Stimulated activated CD8-positive, alpha-beta memory T cell treated with anti-CD3 and anti-CD28 coated beads, Interleukin-15, amount 100 ng/mL, for 1 hour (primary cell): ENCODE measurements at places on chromosomes 3 and 15.

DNA sequence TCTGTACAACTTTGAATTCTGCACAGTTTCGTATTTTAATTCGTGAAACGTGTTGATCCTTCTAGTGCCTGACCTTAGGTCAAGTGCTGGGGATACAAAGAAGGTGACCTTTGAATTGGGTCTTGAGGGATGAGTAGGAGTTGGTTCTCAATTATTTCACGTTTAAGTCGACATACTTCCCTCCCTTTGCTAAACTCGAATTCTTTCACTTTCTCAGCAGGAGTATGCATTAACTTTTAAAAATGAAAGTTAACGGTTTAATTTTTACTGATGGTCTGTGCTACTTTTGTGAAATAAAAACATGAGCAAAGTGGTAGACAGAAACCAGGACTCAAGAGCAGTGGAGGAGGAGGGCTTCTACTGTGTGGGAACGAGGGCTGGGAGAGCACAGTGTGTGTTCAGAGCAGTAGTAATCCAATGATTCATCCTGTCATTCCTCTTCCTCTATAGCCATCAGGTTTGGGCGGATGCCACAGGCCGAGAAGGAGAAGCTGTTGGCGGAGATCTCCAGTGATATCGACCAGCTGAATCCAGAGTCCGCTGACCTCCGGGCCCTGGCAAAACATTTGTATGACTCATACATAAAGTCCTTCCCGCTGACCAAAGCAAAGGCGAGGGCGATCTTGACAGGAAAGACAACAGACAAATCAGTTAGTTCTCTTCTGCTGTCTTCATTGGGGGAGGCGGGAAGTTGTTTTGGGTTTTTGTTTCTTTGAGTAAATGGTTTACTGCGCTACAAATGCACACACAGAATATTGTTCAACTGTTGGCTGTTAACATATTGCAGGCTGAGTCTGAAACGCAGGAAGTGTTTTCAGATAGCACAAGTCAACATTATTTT, 78.6 kb upstream of the TSEN2 start:
- no peak for DNase-seq

GRCh38 chr3:87260270-87260669, 16.1 kb downstream of the POU1F1 start:
- DNase-seq, result peak; percentile 6

GRCh38 chr3:38595393-38595792, 54.1 kb downstream of the SCN5A start:
- DNase-seq, result no peak

GRCh38 chr3:35067750-35068149, 571.6 kb upstream of the ARPP21 start:
- DNase-seq, result no peak

DNA sequence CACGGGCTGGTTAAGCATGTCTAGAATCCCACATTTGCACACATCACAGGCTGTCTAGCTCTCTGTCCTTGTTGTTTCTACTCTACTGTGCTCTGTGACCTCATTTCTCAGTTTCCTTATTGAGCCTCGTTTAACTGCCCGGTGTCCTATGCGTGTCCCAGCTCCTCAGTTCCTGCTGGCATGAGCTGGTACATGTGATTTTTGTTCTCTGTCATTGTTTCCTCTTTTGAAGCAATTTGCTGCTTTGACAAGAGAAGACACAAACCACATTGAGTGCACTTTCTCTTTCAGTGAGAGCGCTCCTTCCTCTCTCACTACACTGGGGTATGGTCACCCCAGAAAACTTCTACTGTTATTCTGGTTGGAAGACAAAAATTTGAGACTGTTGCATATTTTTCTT, 563.5 kb downstream of the PDCD6IP start:
- no peak for DNase-seq
